ENCODE measurements at places on chromosomes 3 and 15. TPM values are rescaled to one million over a fixed set of nuclear protein-coding genes. Genes with fewer than 3 reads are reported as not detected.

- no peak overlapping the region for H3K4me3 ChIP-seq
- H3K27ac ChIP-seq: no peak overlapping the region
- no peaks in the 10 kb centered on the region for H3K27me3 ChIP-seq
- no peak for DNase-seq
Measured at GRCh38 chr3:195151866-195152541, 119.0 kb downstream of the XXYLT1 start.

- H3K27ac ChIP-seq: no peak overlapping the region
- DNase-seq: peak; percentile 65
- no peaks in the 10 kb centered on the region for H3K4me1 ChIP-seq
Measured at GRCh38 chr3:132268956-132269355, 48.3 kb upstream of the ACP3 start.

- no peak overlapping the region for H3K4me3 ChIP-seq
- H3K36me3 ChIP-seq: peaks cover 33% of the 10 kb centered on the region
- peaks cover 5% of the 10 kb centered on the region for H3K4me1 ChIP-seq
Measured at GRCh38 chr3:152466784-152467183, 198.1 kb downstream of the MBNL1 start.

The SAMD7 gene
- total RNA-seq: not detected

DNA sequence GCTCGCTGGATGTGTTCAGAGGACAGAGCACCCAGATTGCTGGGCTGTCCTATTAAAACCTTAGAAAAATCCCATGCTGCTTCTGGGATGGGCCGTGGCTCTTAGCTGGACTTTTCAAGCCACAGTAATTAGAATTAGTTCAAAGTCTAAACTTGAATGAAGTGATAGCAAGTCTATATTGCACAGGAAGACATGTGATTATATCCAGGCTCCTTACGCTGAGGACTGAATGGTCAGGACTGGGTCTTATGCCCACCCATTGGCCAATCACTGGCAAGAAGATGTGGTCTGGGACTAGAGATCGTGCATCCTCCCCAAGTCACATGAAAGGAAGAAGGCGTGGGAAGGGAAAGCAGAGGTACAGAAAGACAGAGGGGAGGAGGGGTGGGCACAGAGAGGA lies 227.6 kb downstream of the FAM43A start:
- H3K4me3 ChIP-seq: no peak overlapping the region
- no peak for DNase-seq
- H3K27ac ChIP-seq: no peak overlapping the region
- no peaks in the 10 kb centered on the region for H3K4me1 ChIP-seq
- H3K27me3 ChIP-seq: no peaks in the 10 kb centered on the region
- no peaks in the 10 kb centered on the region for H3K36me3 ChIP-seq

The GOLGA6D gene
- total RNA-seq: not detected

- H3K27ac ChIP-seq: no peak overlapping the region
- no peak overlapping the region for H3K4me3 ChIP-seq
- no peaks in the 10 kb centered on the region for H3K36me3 ChIP-seq
- no peaks in the 10 kb centered on the region for H3K27me3 ChIP-seq
- H3K4me1 ChIP-seq: no peaks in the 10 kb centered on the region
Measured at GRCh38 chr3:54783611-54784010, 144.2 kb downstream of the LRTM1 start.

DNA sequence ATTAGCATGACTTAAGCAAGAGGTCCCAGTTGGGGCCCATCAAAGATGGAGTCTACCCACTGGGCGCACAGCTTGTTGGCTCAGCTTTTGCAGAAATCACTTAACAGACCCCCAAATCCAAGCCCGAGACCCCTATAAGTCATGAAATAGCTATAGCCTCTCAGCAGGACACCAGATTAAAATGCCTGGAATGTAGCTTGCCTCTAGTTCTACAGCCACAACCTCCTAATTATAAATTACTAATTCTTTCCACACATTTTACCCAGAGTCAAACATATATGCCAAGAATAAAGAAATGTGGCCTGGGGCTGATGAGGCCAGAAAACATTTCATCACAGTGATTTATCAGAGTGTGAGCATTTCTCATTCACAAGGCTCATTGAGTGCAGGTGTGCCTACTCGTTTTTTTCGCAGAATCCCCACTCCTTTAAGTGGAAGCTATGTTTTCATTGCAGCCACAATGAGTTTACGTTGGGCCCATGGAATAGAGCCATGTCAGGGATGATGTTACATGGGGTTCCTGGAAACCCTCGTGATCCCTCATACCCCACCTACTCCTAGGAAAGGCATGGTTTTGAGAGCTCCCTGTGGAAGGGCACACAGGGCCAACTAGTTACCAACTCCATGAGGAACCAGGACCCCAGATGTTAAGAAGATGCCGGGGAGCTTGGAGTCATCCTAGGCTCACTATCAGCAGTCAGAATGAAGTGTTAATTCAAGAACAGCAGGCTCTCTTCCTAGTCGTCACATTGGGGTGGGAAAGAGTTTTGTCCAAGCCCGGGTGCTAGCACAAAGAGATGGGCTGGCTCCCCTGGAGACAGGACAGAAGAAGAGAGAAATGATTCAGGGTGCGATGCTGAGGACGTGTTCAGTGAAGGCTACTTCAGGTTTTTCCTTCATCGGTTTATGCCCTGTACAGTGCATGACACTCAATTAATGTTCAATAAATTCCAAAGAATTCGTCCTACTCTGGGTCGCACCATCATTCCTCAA lies 90.2 kb upstream of the ABHD17C start:
- H3K4me1 ChIP-seq: no peaks in the 10 kb centered on the region
- H3K27me3 ChIP-seq: no peaks in the 10 kb centered on the region
- no peak overlapping the region for H3K4me3 ChIP-seq
- no peaks in the 10 kb centered on the region for H3K36me3 ChIP-seq
- no peak overlapping the region for H3K27ac ChIP-seq

The MRAS gene
- total RNA-seq: not detected

- H3K4me3 ChIP-seq: no peak overlapping the region
- no peaks in the 10 kb centered on the region for H3K36me3 ChIP-seq
- no peaks in the 10 kb centered on the region for H3K27me3 ChIP-seq
- no peak for DNase-seq
- no peak overlapping the region for H3K27ac ChIP-seq
- no peaks in the 10 kb centered on the region for H3K4me1 ChIP-seq
Measured at GRCh38 chr3:152780553-152780952, 54.4 kb upstream of the P2RY1 start.

- 0 out of 2 replicates have a peak, but pooled peaks cover 2% of the 10 kb centered on the region for H3K36me3 ChIP-seq
- DNase-seq: no peak
- no peaks in the 10 kb centered on the region for H3K27me3 ChIP-seq
- H3K27ac ChIP-seq: no peak overlapping the region
- H3K4me1 ChIP-seq: no peaks in the 10 kb centered on the region
- H3K4me3 ChIP-seq: no peak overlapping the region
Measured at GRCh38 chr15:96737408-96737807, 406.9 kb downstream of the NR2F2 start.

DNA sequence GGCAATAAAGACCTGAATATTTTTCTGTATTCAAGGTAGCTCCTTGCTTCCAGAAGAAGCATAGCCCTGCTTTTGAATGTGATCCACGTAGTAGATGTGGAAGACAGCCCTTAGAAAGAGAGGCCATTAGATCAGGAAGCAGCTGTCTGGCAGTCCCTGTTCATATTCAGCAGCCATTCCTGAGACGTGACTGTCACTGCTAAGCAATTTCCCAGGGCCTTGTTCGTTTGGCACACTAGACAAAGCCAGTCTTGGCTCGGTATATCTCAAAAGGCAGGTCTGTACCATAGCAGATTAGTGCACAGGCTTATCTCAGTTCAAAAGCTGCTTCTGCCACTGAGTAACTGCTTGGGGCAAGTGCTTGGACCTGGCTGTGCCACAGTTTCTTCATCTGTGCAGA lies 287.8 kb upstream of the MCTP2 start:
- H3K27ac ChIP-seq: no peak overlapping the region
- DNase-seq: no peak
- no peaks in the 10 kb centered on the region for H3K4me1 ChIP-seq

DNA sequence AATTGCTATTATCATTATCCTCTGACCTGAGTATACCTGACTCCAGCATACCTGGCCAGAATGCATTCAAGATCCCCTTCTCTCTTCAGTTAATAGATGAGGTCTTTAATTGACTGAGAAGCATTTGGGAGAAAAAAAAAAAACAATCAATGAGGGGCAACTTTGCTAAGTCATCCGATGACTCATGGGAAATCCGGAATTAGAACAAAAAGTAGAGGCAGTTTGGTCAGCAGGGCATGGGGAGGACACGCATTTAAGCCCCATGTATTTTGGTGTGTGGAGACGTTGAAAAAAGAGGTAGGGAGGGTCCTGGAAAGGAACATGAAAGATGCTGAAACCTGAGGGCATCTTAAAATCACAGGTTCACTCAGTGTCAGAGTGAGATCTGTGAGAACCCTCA lies 256.2 kb downstream of the RORA start:
- no peak overlapping the region for H3K27ac ChIP-seq
- DNase-seq: no peak
- no peak overlapping the region for H3K4me3 ChIP-seq
- no peaks in the 10 kb centered on the region for H3K36me3 ChIP-seq
- H3K4me1 ChIP-seq: no peaks in the 10 kb centered on the region
- H3K27me3 ChIP-seq: no peaks in the 10 kb centered on the region

All from Karpas-422 (cell line).